ENCODE measurements at places on chromosomes 12 and 14.
A peak's percentile ranks its signal among the peaks of the same experiment; 100 is the strongest.

GRCh38 chr12:111254106-111254505, 114.8 kb downstream of the PHETA1 start:
- no peak for DNase-seq

DNA sequence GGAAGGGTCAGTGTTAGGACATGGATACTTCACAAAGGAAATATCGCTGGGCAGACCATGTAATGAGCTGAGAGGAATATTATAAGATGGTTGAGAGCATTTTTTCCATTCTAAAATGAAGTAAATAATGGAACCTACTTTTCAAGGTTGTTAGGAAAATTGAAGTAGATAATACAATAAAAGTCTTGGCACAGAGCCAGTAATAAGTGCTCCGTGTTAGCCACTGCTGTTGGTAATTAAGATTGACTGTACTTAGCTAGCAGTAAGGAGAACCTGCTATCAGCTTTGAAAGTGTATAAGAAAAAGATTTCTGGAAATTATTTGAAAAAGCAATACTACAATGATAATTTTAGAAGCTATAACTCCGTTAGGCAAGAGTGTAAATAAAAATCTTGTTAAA, 77.6 kb downstream of the SCAF11 start:
- no peak for DNase-seq

DNA sequence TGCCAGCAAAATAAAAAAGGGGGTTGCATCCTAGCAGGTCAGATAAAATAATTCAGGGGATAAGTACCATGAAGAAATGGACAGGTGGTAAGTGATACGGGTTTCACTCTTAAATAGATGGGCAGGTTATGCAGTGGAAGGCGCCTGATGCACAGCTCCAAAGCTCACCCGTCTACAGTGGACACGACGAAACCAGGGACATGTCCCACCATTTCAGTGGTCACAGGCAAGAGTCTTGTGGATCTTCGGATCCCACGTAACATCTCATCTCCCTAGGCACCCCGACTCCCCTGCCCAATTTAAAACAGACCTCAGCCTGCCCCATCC, 60.5 kb downstream of the DDX51 start:
- DNase-seq = no peak

- peak; percentile 41 for DNase-seq
Measured at GRCh38 chr14:77409131-77409533, 14.2 kb downstream of the NOXRED1 start.

All from B cell (primary cell).